ENCODE measurements at places on chromosomes 5 and 9.

- no peak for DNase-seq
Measured at GRCh38 chr5:139816566-139816965, 21.0 kb downstream of the PSD2 start.

- no peak for DNase-seq
Measured at GRCh38 chr9:14052359-14052758, 261.6 kb downstream of the NFIB start.

DNA sequence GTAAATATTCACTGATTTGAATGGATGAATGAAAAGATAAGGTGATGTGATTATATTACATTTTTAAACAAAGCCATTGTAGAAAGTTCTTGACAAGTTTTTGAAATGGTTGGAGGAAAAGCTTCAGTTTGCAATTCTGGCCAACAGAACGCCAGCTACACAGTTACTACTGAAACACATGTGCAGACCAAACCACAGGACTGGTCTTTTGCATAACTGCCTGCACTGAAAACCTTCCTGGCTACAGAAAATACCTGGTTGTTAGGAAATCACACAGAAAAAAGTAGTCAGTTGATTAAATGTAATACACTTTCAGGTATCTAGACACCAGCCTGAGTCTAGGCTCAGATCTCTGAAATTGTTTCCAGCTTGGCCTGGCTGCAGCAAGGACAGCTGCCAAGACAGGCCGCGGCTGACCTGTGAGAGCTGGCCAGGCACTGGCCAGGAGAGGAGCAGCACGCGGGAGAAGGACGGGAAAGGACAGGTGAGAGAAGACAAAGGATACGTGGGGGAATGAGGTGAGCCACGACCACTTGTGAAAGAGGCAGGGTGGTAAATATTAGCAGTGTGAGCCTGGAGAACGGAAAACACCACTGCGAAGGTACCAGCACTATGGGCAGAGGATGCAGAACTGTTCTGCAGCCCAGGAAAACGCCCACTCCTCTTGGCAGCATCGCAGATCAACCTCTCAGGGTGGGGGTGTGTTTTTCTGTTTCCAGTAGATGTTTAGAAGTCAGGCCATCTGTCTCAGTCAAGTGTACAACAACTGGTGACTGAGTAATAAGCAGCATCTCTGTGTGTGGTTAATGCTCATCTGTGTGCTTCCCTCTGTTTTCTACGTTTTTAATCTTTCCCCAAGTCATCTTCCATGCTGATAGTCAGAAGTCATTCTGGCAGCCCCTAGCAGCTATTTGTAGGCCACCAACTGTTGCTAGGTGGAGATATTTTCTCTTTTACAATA is 137.4 kb downstream of the SCAMP1 start:
- peak; percentile 92 for DNase-seq

DNA sequence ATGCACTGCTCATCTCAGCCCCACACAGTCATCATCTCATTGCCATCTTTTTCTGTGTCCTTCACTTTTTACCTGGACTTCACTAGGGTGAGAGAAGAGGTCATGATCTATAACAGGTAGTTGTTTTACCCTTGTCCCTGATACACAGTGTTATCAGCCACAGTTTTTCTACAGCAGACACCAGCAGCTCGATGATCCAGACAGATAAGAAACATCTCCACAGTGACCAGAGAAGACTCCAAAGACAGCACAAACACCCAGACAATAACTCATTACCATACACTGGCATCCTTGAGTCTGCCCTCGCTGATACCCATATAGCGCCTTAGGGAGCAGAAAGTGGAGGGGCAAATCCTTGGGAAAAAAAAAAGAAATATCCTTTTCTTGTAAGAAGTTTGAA is 194.1 kb downstream of the DTWD2 start:
- DNase-seq, result no peak

DNA sequence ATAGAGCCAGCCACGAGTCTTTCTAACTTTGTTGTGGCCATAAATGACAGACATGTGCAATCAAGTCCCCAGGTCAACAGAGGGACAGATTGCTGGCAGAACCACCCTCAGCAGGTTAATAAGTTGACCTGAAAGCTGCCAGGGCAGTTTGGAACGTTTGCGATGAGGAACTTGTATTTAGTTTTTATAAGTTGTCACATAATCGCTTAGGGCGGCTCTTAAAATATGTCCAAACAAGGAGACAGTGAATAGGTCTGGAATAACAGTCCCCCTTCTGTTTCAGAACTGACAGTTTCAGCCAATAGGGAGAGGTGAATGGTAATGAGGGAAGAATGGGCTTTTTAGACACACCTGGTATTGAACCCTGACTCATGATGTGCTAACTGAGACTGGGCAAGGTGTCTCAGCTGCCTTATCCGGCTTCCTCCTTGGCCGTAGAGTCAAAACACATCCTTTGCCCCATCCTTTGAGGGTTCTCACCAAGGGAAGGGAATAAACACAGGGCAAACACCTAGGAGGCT is 33.6 kb upstream of the GABRP start:
- no peak for DNase-seq

DNA sequence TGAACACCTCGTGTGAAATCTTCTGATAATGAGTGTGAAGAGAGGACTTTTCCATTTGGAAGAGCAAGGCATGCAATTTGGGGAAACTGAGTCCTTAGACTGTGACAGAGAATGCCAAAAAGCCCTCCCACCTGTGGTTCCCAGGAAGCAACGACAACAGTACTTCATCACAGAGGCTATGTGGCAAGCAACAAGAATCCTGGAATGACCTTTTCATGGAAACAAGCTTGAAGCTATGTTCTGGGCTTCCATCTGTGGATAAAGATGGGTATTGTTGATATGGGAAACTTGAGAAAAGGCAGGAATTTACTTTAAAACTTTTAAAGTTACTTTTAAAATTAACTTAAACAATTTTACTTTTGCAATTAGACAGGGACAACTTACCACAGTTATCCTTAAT is 131.2 kb upstream of the ANKH start:
- DNase-seq, result no peak

DNA sequence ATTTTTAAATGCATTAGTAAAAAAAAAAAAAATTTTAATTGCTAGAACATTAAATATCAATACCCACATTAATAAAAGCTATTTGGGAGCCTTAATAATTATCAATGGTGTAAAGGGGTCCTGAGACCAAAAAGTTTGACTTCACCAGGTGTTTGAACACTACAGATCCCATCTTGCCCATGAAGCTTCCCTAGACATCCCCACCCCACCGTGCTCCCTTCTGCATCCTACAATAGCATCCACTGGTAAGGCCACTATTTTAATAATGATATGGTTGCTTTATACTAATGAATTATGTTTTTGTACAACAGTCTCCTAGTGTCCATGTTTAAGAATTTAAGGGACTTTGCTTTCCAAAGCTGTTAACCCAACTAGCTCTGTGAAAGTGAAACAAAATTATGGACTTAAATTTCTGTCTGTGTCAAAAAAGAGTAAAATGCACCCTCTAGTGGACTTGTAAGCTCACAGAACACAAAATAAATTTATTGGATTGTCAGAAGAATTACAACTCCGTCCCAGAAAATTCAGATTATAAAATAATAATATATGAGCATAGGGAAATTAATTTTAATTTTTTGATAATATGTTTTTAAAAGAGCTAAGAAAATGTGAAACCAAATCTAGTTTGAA is 76.0 kb downstream of the ARL15 start:
- DNase-seq, result peak; percentile 38

GRCh38 chr9:29750062-29750461 is 2176.8 kb upstream of the C9orf72 start:
- no peak for DNase-seq

- no peak for DNase-seq
Measured at GRCh38 chr5:66814146-66814991, 218.2 kb downstream of the MAST4 start.

GRCh38 chr9:92983984-92984589 is 36.8 kb downstream of the FGD3 start:
- DNase-seq, result no peak

DNA sequence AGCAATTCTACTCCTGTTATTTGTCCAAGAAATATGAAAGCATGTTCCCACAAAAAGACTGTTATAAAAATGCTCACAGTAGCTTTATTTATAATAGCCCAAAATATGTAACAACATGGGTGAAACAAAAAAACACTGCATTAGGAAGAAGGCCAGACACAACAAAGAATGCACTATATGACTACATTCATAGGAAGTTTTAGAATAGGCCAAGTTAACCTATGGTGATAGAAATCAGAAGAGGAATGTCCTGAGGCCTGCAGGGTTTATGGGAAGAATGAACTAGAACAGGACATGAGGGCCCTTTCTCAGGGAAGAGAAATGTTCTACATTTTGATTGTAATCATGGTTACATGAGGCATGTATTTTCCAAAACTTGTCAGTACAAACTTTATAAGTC is 24.7 kb upstream of the TAS2R1 start:
- no peak for DNase-seq
